ENCODE measurements at places on chromosomes 2 and 18.
A peak's percentile ranks its signal among the peaks of the same experiment; 100 is the strongest.

DNA sequence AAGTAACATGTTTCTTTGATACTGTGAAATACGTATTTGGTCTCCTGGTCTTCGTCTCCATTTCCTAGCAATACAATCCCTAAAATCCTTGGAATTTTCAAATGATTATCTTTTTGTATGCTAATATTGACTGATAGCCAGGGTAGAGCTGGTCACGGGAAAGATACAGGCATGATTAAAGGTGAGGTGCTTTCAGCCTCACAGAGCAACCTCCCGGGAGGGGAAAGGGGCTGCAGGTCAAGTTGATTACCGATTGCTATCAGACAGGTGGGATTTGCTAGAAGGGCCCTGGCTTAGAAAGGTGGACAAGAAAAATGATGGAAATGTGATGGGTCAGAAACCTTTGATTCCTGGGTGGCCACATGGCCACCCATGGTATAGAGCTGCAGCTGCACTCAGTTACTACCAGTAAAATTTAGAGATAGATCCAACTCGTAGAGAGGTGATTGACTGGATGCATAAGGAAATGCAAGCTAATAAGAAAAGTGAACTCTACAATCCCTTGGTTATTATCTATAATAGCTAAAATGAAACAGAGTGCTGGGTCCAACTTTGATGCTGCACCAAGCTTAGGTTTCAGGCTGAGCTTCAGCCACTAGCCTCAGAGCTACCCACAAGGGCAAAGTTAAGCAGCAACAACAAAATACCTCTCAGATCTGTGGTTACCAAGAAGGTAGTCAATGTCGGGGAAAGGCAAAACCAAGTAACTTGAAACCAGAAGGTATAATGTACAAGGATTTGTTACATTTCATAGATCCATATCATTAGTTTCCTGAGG lies 15.3 kb downstream of the YPEL5 start:
- no peak for DNase-seq

DNA sequence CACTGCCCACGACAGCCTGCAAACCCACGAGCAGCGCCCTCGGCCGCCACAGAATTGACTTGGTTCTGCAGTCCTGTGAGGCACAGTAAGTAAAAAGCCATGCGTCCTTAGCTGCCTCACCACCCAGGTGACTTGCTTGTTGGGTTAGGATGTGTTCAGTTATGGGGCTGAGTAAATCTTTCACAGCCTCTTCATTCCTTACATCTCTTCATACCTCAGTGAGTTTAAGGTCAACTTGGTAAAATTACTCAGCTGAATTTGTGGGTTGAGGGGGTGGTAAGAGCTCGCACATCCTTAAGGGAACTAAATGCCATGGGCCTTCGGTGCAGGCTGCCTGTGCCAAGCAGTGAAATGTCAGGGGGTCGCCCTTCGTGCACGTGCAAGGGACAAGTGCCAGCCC lies 165.2 kb upstream of the ALKAL2 start:
- no peak for DNase-seq

DNA sequence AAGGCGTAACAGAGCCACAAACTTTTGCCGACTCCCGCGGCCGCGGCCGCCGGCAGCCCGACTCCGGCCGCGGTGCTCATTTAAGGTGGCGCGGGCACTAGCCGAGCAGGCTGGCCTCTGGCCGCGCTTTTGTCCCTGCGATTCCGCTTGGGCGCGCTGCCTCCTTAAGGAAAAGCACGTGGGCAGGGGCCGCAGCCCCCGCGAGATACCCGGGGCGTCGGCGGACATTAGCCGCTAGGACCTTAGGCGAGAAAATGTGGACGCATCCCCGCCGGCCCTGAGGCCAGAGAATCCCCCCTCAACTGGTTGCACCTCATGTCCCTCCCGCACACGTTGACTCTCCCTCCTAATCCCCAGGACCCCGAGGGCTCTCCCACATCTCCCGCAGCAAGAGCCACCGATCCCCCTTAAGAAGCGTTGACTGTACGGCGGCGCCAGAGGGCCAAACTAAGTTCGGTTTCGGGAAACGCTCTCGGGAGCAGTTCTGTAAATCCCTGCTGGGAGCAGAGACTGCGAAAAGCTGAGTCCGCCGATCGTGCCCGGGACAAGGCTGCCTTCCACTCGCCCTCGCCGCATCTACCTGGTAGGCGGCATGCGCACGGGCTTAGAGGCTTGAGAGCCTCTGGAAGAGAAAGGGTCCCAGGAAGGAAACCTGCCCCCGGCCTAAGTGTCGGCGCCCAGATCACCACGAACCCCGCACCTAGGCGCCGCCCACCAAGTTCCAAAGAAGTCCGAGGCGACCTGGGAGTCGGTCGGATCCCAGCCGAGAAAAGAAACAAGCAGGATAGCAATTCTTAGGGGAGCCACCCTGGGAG lies 1.8 kb upstream of the SATB2 start:
- peak; percentile 61 for DNase-seq

DNA sequence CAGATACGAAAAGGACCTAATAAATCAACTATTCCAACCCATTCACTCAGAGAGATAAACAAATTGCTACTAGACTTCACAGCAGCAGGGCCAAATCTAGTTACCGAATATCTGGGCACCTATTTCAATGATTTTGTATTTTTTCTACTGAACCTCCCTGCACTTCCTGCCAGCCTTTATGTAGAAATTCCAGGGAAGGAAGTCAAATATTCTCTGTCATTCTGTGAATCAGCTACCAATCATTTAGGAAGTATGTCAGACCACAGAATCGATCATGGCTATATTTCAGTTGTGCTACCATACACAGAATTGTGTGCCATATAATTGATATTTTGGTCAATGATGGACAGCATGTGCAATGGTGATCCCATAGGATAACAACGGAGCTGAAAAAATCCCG lies 109.6 kb upstream of the SPOPL start:
- DNase-seq, result no peak

DNA sequence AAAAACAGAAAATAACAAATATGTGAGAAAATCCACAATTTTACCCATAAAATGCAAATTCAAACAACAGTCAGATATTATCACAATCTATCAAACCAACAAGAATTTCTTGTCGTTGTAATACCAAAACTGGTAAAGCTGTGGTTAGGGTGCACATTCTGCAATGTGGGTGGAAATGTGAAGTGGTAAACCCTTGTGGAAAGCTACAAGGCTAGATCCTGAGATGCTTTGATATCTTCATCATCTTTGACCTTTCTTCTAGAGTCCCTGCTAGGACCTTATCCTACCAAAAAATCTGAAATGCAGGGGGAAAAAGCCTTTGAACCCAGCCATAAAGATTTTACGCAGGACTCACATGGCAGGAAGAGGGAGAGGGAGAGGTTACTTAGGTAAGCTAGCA lies 17.2 kb upstream of the ATG16L1 start:
- DNase-seq, result no peak

DNA sequence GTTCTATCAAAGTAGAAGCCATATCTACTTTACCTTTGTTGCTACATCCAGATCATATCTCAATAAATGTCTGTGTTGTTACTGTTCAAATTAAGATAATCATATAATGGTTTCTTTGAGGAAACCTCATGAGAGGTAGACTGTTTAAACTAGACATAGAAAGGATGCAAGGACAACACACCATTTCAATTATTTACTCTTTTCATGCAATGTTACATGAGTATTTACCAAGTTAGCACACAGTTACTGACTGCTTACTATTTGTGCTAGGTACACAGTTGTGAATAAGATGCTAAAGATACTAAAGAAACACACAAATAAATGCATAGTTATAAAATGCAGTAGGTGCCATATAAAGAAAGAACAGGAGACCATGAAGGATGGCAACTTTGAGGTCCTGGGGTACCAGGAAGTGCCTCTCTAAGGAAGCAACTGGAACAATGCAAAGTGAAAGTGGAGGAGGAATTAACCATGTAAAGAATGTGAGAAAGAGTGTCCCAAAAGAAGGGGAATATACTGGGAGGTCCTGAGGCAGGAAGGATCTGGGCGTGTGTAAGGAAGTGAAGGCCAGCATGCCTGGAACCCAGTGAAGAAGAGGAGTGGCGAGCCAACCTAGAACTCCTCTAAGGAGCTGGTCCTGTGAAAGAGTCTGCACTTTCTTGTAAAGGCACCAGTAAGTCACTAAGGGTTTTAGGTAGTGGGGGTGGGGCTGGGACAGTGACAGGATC lies 39.4 kb downstream of the RBMS1 start:
- DNase-seq, result no peak

- DNase-seq, result no peak
Measured at GRCh38 chr2:186559370-186559769, 30.5 kb upstream of the ITGAV start.

DNA sequence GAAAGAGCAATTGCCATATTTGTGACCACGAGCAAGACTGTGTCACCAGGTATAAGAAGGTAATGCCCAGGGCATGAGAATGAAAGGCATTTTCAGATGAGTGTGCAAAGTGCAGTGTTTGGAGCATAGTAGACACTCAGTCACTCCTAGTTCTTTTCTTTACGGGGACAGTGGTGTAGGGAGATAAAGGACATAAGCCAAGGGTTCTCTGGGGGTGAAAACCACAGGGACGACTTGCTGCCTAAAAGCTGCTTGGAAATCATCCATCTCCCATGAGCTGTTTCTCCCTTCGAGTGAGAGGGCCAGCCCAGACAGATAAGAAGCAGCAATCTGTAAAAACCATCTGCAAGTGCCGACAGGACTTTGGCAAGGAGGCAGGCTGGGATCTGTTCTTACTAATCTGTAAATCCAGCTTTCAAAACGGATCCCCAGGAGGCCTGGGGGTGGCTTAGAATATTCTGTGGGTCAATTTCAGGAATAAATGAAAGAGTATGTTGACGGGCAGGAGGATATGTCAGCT lies 221.6 kb downstream of the LPIN1 start:
- DNase-seq, result no peak

- no peak for DNase-seq
Measured at GRCh38 chr2:127381762-127382161, 6.0 kb downstream of the MAP3K2 start.
